ENCODE measurements at places on chromosomes 5 and 9. TPM values are rescaled to one million over a fixed set of nuclear protein-coding genes. Genes with fewer than 3 reads are reported as not detected.
A peak's percentile ranks its signal among the peaks of the same experiment; 100 is the strongest.

The FBXL7 gene
- total RNA-seq: 25.3 TPM

DNA sequence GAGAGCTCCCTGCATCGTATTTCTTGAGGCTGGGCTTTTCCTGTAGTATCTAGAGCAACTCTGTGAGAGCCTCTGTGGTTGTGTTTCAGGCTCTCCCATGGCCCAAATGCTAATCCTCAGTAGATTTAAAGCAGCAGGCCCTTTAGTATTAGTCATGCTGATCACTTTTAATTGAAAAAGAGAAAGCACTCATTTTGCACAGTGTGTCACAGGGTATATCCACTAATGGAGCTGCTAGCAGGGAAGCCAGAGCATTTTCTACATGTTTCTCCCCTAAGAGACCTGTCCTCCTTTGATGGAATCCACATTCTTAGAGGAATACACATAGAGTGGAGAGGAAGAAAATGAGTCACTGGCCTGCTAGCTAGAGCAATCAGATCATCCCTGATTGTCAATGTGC lies 348.5 kb downstream of the TMEM232 start:
- no peak for DNase-seq

DNA sequence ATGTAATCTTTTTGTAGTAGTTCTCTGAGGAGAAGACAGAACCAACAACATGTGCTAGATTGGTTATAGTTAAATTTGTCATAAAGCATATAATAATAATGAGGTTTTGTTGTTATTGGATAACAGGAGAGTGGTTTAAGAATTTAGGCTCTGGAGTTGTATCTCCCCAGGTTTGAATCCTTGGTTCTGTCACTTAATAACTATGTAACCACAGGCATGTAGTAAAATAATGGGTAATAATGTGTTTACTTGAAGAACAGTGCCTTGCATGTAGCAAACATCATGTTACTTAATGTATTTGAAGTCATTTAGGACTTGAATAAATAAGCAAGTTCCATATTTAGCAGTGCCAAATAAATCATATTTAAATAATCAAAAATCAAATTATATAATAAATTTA lies 55.8 kb downstream of the NSD1 start:
- DNase-seq: no peak

The ZNF883 gene
- total RNA-seq: 18.4 TPM

DNA sequence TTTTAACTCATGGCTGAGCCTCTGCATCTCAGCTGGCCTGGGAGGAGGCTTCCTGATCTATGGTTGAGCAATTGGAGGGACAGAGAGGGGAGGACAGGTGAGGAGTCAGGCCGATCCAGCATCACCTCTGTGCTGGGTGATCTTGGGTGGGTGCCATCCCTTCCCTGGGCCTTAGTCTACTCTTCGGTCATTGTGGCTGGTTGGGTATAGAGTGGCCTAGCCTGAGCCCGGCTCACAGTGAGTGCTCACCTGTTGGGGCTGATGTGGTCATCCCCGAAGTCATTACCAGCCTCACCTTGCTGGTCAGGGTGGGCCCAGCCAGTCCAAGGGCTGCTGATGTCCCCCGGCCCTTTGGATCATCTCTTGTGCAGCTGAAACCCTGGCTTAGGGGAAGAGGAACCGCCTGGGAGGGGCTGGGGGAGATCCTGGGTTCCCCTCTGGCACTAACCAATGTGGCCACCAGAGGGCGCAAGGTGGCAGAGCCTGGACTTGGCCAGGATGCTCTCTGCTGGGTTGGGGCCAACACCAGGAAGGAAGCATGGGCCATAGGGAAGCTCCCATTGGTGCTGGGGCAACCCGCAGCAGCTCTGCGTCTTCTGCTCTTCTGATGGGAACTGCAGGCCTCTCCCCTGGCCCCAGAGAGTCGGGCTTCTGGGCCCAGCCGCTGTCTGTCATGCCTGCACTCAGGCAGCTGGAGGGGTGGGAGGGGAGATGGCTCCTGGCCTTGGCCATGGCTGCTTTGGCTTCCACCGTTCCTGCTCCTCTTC lies 17.3 kb upstream of the ODF2 start:
- DNase-seq: peak; percentile 93

- DNase-seq: no peak
Measured at GRCh38 chr5:56152437-56152836, 80.7 kb downstream of the ANKRD55 start.

GRCh38 chr9:29211580-29212396 lies 1638.5 kb upstream of the C9orf72 start:
- peak; percentile 86 for DNase-seq

All from glutamatergic neuron (in vitro differentiated cells).